Hematopoietic multipotent progenitor cell treated with erythropoietin and hydrocortisone succinate and interleukin-3 and kit ligand, for 6 days (in vitro differentiated cells): ENCODE measurements at places on chromosomes 2 and 18.

DNA sequence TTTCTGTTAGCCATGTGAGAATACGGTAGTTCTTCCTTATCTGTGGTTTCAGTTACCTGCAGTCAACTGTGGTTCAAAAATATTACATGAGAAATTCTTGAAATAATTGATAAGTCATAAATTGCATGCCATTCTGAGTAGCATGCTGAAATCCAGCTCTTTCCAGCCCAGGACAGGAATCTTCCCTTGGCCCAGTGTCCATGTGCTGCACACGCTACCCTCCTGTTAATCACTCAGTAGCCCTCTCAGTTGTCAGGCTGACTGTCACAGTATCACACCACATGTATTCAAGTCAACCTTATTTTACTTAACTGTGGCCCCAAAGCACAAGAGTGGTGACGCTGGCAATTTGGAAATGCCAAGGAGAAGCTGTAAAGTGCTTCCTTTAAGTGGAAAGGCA lies 141.1 kb downstream of the TANC1 start:
- DNase-seq: no peak

DNA sequence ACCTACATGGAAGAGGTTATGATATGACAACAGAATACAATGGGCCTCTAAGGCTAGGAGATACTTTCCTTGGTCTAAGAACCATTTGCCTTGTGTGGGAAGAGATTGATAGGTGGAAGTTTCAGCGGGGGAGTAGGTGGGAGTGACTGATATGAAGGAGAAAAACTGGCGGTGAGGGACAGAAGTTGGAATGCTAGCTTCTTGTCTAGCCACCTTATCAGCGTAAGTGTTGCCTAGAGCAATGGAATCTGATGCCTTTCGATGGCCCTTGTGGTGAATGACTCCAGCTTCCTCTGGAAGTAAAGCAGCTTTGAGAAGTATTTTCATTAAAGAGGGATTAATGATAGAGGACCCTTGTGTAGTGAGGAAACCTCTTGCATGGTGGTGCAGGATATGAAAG lies 121.3 kb upstream of the GULP1 start:
- DNase-seq: no peak

DNA sequence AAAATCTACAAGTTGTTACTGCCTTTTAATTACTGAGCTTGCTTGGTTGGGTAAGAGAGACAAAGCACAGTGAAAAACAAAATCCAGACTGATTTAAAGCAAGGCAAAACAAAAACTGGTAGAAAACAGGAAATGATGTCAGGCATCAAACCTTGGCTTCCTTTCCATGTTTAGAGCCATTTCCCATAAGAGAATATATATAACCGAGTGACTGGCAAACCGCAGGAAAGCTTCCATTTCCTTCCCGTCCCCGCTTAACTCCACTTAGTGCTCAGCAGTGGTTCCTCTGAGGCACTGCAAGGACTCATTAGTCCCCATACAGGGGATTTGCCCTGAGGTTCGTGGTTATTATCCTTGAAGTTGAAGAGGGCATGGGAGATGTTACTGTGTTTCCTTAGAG lies 446.3 kb downstream of the LPIN1 start:
- no peak for DNase-seq

- no peak for DNase-seq
Measured at GRCh38 chr2:160239436-160239835, 39.4 kb upstream of the ITGB6 start.

- DNase-seq: no peak
Measured at GRCh38 chr2:218783688-218784087, 1.7 kb downstream of the CYP27A1 start.

GRCh38 chr2:7070483-7070882 lies 153.3 kb downstream of the RNF144A start:
- no peak for DNase-seq

DNA sequence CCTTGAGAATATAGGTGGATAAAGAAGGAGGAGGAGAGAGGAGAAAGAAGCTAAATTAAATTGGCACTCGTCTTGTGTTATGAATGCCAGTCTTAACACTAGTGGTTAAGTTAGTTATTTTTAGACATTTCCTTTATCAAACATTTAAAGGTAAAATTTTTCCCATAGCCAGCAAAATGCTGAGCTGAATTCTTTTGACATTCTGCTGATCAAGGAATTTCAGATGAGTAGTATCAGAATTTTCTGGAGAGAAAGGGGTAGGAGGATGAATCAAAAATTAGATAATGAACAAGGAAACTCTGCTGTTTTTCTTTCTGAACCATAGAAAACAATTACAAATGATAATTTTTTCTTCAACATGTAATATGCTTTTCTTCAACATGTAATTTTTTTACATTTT lies 52.5 kb downstream of the ASXL3 start:
- no peak for DNase-seq

GRCh38 chr2:128425216-128425615 lies 106.5 kb upstream of the HS6ST1 start:
- DNase-seq: no peak

DNA sequence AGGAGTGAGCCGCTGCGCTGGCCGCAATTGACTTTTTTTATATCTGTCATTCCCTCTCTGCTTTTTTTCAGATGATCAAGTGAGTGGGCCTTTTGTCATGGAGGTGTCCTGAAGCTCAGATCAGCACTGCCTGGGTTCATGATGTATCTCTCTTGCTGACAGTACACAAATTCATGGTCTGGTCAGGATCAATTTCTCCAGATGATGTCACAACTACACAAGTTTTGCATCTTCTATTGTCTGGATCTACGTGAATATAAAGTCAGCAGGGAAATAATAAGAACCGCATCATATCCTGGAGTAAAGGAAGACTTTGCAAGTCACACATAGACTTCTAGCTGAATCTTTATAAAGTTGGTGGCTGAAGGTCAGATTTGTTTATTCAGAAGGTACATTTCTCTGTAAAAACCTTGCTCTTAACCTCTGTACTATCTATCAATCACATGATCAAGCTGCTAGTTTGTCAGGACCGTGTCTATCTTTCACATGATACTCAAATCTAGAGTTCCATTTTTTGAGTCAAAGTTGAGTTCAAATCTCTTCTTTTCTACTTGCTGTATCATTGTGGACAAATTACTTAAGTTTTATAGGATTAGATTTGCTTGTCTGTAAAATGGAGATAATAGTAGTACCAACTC lies 13.1 kb upstream of the CD28 start:
- DNase-seq: no peak

GRCh38 chr18:30094556-30094955 lies 948.0 kb downstream of the DSC3 start:
- no peak for DNase-seq

DNA sequence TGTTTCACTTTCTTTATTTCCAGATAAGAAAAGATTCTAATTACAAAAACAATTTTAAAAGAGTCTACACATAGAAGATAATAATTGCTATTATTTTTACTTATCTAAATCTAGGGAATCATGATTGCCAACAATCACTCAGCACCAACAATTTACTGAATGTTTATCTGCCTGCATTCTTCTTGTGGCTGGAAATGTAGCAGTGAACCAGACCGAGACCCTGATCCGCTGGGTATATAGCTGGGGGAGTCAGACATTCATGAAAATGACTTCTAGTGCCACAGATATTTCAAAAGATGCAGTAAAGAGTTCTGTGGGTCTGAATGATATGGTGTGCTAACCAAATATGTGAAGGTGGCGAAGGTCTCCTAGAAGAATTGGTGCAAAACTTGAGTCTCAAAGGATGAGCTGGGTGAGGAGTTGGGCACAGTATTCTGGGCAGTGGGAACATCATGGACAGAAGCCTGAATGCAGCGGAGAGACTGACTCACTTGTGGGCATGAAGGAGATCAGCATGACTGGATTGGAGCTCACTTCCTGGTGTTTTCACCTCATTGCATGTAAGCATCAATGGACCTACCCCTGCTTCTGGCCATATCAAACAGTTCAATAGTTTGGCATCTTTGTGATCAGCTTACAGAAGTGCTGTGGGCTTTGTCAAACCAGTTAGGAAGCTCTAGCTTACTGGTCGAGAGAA lies 26.1 kb upstream of the FN1 start:
- DNase-seq: no peak

- DNase-seq: peak; percentile 62
Measured at GRCh38 chr18:36769611-36770314, 59.0 kb downstream of the TPGS2 start.

GRCh38 chr18:53698907-53699306 lies 525.6 kb downstream of the MBD2 start:
- peak; percentile 14 for DNase-seq

DNA sequence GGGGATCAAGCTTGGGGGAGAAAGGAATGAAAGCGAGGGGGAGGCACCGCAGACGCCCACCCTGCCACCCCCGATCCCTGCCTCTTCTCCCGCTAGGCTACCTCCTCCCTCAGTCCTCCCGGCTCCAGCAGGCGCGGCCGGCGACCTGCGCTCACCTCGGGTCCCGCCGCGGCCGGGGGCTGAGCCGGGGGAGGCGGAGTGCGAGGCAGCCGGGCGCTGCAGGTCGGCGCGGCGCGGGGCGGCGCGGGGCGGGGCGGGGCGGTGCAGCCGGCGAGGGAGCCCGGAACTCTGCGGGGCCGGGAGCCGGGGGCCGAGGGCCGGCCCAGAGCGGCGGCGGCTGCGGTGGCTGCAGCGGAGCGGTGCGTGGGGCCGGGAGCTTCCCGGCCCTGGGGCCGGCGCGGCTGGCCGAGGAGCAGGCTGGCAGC lies 477 bp downstream of the ACVR1 start:
- DNase-seq: peak; percentile 47

GRCh38 chr2:78677774-78678173 lies 347.7 kb upstream of the REG3G start:
- no peak for DNase-seq

DNA sequence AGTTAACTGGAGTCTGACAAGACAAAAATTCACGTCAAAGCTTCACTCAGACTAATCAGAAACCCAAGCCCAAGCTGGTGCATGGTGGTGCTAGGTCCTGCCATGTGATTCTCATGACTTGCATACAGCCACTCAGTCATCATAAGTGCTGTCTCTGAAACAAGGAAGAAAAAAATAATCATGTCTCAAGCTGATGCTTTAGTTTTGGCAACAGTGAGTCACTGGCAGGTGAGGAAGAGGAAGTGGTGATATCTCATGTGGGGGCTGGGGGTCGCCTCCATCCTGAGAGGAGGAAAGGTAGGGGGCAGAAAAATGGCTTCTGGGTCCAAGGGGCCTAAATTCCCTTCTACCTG lies 136.3 kb downstream of the TMEM163 start:
- no peak for DNase-seq

GRCh38 chr2:157439824-157440186 lies 4.1 kb downstream of the CYTIP start:
- no peak for DNase-seq

- DNase-seq: peak; percentile 74
Measured at GRCh38 chr18:2987876-2988790, 24.8 kb downstream of the LPIN2 start.

DNA sequence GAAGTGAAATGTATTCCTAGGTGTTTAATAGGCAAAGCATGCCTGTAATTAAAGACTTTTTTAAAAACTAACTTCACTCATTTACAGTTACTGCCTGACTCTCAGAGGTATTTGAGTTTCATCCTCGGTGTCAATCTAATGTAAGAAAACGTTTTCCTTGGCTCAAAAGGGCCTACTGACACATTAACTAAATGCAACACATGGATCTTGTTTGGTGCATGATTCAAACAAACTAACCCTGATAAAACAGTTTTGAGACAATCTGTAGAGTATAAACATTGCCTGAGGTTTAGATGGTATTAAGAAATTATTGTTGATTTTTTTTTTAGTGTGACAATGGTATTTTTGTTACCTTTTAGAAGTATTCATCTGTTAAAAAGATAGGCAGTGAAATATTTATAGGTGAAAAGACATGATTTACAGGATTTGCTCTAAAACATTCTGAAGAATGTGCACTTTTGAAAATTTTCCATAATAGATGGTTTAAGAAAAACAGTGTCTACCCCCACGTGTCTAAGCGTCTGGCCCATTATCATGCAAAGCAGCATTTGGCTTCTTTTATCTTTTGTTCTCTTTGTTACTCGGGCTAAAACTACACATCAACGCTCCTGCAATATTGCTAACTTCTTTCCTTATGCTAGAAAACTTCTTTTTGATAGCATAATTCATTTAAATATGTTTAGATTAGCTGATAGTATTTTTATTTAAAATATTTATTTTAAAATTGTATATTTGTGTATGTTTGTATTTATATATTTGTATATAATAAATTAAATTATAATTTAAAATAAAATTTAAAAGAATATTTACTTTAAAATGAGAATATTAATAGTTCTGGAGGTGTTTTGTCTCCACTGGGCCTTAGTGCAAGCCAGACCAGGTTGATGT lies 160.2 kb upstream of the NDUFV2 start:
- DNase-seq: peak; percentile 39

GRCh38 chr2:181658444-181658843 lies 1.5 kb upstream of the CERKL start:
- DNase-seq: no peak
